ENCODE measurements at places on chromosomes 4 and X.

DNA sequence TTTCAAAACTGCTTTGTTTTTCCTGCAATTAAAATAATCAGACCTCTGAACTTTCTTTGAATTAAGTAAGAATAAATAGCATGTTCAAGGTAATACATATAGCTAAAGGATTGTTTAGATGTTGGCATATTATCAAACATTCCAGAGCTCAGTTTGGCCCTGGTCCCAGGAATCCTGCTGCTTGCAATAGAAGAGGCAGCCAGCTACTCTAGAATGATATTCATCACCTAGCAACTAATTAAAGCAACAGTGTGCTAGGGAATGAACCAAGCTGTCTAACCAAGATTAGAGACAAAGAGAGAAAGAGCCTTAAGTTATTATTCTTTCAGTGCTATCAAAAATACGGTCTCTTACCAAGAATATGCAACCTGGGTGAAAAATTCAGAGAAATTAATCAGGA lies 460.9 kb downstream of the GABRG1 start:
- no peak for DNase-seq

GRCh38 chrX:26387906-26388305 lies 171.9 kb downstream of the MAGEB5 start:
- no peak for DNase-seq

GRCh38 chrX:50067435-50068284 lies 133.1 kb downstream of the AKAP4 start:
- DNase-seq: no peak

DNA sequence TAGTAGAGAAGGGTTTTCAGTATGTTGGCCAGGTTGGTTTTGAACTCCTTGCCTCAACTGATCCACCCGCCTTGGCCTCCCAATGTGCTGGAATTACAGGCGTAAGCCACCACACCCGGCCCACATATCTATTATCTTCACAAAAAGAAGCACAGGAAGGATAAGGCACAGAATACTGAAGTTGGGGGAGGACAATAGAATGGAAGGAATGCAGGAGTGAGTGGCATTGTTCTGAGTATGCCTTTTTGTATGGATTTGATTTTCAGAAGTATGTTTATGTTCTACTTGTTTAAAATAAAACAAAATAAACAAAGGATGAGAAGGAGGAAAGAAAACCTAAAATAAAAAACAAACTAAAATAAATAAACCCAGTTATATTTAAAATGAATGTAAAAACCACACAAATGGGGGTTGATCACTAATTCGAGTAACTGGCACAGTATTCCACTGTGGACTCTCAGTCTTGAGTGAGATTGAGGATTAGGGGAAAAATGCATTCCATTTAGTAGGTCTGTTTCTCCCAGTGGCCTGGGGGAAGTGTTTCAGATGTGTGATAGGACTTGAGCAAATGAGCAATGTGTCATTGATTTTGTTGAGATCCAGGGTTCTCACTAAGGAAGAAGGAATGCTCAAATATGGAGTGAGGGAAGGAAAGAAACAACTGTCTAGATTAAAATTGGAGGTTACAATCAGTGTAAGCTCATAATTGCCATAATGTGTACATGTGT lies 109.0 kb upstream of the C1QTNF7 start:
- no peak for DNase-seq

- DNase-seq: no peak
These were observed 32.7 kb upstream of the LIMCH1 start for GRCh38 chr4:41505161-41505661.

DNA sequence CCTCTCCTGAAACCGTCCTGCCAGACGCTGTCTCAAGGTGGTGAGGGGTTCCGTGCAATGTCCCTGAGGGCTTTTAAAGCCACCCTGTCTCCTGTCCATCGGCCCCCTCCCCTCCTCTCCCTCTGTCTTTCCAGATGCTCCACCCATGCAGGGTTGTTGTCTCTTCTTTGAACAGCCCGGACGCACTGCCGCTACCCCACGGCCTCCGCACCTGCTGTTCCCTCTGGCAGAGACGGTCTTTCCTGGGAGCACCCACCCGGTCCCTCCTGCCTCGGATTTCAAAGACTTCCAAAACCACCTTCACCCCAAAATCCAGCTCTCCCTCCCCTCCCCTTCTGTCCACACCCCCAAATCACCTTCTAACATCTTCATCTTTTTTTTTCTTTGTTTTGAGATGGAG lies 4.1 kb upstream of the ASMT start:
- DNase-seq: no peak

GRCh38 chr4:189081826-189082225 lies 858.8 kb upstream of the FRG1 start:
- DNase-seq: no peak

GRCh38 chr4:113040793-113041192 lies 8.7 kb upstream of the ANK2 start:
- DNase-seq: no peak

- DNase-seq: no peak
These were observed 150.8 kb downstream of the RBMX2 start for GRCh38 chrX:130552444-130553073.

GRCh38 chr4:149214301-149214700 lies 601.3 kb downstream of the IQCM start:
- DNase-seq: no peak
